ENCODE measurements at places on chromosomes 5 and 9.

DNA sequence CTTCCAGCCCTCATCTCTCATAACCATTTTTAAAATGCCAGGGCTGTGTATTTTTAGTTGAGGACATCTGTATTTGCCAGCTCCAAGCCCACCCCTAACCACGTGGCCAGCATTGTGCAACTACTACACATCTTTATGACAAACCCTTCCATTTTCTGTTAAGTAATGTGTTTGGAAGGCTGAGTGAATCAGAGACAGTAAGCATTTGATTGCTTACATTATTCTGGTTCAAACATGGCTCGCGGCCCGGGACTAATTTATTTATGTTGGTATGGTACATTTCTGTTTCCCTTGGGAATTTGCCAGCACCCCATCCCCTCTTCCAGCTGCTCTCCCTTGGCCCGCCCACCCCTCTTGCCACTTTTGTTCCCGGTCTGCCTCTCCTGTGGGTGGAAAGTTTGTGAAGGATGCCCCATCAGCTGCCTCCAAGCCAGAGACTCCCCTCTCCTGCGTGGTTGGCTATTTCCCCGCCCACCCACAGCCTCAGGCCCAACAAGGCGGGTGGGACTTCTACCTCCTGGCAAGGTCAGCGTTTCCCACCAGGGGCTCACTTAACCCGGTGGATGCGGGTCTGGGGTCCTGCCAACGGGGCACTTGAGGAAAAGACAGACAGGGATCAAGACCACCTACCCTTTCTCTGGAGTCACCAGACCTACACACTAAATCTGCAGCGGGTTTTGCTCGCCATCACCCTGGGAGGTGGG, 162.2 kb downstream of the HSD17B3 start:
- DNase-seq, result no peak

- DNase-seq, result no peak
Observed at GRCh38 chr9:87036506-87036905, 89.2 kb upstream of the GAS1 start.

DNA sequence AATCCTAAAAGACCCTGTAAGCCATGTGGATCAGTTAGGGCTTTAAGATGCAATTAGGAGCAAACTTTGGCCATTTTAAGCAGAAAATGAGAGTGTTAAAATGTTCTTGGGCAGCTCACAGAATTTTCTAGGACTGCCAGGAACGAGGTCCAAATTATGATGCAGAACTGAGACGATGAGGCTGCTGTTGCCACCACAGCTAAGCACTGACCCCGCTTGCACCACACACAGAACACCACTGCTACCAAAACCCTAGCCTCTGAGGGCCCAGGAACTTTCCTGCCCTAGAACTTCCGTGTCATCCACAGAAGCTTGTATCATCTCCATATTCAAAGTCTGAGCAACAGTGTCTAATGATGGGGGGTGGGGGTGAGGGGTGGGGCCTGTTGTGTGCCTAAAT, 41.0 kb upstream of the PCSK1 start:
- DNase-seq, result no peak

DNA sequence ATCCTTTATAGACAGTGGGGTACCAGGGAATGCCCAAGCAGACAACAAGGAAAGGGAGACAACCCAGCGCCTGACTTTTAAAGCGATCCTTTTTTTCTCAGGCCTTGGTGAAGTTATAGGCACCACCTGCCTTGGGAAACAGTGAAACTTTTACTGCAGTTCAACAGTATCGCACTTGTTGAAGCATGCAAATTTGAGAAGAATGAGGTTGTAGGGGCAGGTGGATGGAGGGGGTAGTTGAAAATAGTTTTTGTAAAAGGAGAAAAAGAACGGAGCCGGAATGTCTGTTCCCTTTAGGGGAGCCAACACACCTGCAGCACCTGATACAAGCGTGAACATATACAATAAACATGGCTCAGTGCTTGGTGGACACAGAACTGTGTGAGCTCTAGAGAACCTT, 190.2 kb upstream of the NR3C1 start:
- DNase-seq, result no peak

DNA sequence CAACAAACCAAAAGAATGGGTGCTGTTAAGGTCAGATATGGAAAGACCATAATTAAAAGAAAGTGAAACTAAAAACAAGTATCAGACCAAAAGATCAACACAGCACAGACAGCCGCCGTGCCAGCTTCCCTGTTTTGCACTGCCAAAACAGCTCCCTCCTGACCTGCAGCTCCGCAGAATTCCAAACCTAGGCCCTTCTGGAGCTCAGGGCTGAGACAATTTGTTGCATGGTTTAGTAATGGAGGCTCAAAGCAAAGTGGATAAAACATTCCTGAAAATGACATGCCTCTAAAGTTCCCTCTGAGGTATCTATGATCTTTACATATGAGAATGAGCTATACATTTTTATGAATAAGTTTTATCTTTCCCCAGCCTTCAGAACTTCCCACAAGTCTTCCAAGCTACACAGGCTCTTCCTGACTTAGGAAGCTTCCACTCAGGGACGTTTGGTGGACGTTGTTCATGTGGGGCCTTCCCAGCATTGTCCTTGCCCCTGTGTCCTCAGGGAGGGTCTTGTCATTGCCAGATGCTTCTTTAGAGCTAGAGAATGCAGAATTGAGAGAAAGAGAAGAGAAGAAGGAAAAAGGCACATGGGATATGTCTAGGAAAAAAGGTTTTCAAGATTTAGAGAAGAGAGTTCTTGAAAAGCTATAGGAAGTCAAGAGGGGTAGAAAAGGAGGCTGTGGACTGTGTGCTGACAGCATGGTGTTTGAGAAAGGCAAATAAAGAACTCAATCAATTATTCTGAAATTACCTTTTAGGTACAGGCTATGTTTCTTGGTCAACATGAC, 28.4 kb upstream of the SSBP2 start:
- DNase-seq, result peak; percentile 7

GRCh38 chr5:133734916-133735315, 122.6 kb upstream of the FSTL4 start:
- no peak for DNase-seq

- no peak for DNase-seq
Observed at GRCh38 chr9:110776221-110776620, 107.6 kb downstream of the MUSK start.

DNA sequence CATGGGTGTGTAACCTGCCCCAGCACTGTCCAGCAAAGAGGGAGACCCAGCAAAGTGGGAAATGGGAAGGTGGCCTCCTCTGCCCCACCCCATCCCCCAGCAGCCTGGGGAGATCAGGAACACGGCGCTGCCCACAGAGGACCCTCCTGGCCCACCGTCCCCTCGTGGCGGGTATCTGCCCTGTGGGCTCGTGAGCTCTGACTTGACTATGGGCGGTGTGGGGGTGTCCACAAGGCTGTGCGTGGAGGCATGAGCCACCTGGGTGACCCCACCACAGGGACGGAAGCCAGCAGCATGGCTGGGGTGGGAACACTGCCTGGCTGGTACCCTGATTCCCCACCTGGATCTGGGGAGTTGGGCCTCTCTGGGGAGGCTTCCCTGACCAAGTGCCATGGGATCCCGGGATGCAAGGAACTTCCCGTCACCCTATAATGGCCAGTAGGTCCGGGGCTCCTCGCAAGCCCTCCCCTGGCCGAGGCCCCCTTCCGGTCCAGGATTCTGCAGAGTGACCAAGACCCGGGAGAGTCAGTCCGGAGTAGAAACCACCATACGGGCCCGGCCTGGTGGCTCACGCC, 29.3 kb upstream of the SLC6A19 start:
- DNase-seq, result no peak
